ENCODE measurements at places on chromosomes 12 and 14.

DNA sequence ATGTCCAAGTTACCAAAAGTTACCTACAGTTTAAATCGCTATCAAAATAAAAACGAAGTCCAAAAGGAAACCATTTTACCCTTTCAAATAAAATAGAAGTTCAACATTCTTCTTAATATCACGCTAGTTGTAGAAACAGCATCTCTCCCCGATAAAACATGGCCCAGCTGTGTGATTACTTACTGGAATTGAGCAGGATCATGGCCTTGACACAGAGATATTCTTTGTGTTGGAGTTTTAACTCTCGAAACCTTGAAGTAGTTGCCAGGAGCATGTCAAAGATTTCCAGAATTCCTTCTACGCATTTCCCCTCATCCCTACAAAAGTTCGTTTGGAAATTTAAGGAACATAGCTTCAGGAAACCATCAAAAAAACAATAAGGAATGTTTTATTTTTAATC, 44.8 kb downstream of the ESR2 start:
- no peak for DNase-seq

DNA sequence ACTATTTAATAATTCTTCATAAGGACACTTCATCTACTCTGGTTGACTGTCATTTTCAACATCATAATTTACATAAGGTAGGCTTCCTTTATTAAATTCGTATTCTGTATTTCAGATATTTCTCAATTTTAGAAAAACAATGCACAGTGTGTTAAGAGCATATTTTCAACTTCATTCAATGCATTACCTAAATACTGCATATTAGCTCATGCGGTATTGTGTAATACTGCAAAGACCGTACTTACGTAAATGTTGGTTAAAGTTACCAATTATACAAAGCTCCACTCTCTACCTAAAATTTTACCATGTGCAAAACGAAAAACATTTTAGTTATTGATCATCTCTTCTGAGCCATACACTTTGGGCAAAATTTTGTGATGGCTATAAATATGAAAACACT, 62.8 kb downstream of the EXOC5 start:
- DNase-seq = no peak

DNA sequence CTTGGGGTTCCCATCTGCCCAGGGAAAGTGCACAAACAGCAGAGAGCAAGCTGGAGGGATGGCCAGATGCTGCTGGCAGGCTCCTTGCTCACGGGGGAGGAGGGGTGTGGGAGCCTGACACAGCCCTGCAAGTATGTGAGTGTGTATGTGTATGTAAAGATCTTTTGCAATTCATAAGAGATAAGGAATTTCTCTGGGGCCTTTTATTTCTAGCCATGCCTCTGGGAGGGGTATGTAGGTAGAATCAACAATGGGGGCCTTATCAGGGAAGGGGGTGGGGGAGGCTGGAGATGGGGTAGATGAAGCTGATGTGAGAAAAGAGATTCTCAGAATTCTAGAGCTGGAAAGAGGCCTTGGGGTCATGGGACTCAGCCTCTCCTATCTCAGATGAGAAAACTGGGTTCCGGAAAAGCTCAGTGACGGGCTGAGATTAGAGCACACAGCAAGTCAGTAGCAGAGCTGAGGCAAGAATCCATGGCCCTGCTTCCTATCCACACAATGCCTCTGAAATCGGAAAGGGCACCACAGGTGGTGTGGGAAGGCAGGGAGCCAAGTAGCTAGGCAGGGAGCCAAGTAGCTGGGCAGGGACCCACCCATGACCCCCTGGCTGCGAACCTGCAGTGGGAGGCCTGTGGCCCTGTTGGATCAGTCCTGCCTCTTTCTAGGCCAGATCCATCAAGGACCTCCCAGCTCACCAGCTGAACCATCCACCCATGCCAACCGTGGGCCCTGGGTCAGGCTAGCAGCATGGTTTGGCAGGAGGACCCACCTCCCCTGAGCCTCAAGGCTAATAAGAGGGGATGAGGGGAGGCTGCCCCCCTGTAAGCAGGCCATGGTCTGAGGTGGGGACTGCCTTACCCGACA, 54.7 kb downstream of the PLEKHG3 start:
- DNase-seq = no peak

DNA sequence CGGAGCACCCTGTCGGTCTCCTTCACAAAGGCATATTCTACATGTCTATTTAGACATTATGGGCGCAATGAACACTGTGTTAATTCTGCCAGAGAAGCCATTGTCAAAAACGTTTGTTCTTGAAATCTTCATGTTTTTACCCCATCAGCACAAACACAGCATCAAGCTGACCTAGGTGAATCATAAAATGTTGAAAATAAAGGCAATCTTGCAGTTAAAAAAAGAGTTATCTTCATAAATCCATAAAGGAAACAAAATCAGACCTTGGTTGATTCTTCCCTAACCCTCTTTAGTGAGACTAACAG, 154.9 kb downstream of the DIO2 start:
- no peak for DNase-seq

GRCh38 chr12:3336606-3337311, 154.2 kb upstream of the PRMT8 start:
- DNase-seq = no peak

- DNase-seq = no peak
Observed at GRCh38 chr14:75010472-75011093, 7.9 kb downstream of the EIF2B2 start.

DNA sequence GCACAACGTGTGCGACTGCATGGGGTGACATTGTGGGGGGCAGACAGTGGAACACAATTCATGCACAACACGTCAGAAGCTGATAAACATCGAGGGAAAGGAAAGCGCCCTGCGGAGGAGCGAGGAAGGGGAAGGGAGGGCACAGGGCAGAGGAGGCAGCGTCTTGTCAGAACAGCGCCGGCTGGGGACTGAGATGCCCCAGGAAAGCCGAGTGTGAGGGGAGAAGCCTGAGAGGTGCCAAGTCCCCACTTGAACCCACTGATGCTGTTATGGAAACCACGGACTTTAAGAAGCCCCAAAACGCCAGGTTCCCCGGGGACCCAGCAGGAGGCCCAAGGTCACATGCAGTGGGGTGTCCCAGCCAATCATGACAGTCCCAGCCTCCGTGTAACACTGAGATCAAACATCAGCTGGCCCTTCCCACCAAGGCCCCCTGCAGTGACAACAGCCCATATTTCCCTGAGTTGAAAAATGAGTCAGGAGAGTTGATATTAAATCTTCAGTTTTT, 70.0 kb downstream of the GALNT9 start:
- no peak for DNase-seq

DNA sequence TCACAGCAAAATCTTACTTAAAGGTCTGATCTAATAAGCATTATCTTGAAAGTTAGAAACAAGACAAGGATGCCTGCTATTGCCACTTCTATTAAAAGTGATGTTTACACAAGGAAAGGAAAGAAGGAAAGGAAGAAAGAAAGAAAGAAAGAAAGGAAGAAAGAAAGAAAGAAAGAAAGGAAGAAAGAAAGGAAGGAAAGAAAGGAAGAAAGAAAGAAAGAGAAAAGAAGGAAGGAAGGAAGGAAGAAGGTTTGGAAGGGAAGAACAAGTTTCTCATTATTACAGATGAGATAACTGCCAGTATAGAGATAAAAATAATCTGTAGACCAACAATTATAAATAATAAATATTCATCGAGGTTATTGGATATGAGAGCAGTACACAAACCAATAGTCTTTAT, 35.8 kb upstream of the KCNA1 start:
- no peak for DNase-seq

DNA sequence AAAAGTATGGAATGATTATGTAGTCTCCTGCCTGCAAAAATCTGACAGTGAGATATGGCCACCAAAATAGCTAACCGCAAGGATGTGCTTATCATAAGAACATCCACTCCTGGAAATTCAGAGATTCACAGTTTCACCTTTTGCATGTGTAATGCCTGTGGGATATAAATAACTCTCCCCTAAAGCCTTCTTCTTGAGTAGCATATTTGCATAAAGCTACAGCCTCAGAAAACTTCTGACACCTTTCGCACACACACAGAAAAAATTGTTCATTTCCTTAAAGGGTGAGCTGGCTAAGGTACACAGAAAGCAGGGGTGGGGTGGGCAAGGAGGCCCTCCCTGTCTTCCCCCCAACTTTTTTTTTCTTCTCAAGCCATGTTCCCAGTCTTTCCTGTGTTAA, 3.1 kb upstream of the IGF1 start:
- DNase-seq = no peak

- no peak for DNase-seq
Observed at GRCh38 chr14:53695692-53696214, 260.9 kb downstream of the BMP4 start.

DNA sequence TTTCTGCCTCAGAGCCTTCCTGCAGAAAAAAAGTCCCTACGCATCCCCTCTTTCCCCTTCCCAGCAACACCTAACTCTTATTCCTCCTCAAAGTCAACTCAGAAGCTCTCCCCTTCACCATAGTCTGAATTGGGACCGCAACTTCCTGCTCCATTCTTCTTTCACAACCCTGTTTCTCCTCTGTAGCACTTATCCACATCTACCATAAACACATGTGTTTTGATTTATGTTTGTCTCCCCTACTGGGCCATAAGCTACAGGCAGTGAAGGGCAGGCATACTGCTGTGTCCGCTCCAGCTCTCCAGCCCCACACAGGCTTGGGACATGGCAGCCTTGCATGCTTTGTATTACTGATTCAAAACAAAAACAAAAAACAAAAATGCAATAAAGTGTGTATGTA, 5.9 kb downstream of the SDR9C7 start:
- no peak for DNase-seq
